H9 (cell line): ENCODE measurements at places on chromosomes 4 and X. TPM values are rescaled to one million over a fixed set of nuclear protein-coding genes. Genes with fewer than 3 reads are reported as not detected.

Gene HEPH
- 55.7 and 60.6 TPM in 2 replicates for total RNA-seq

Gene PF4V1
- total RNA-seq: not detected in 2 replicates

Gene NCAPG
- total RNA-seq: 42.3 and 48.8 TPM in 2 replicates

Gene EPGN
- not detected in 2 replicates for total RNA-seq

Gene ANTXR2
- 4.7 and 5.3 TPM in 2 replicates for total RNA-seq

Gene ZCCHC18
- total RNA-seq: 1.5 and 1.8 TPM in 2 replicates

Gene SCD5
- 0.68 and 0.86 TPM in 2 replicates for total RNA-seq

Gene FGFBP1
- total RNA-seq: not detected in 2 replicates

Gene TADA2B
- total RNA-seq: 14.0 and 17.0 TPM in 2 replicates

Gene PCYT1B
- total RNA-seq: 27.4 and 29.1 TPM in 2 replicates

Gene PRR32
- not detected in 2 replicates for total RNA-seq

Gene EMCN
- total RNA-seq: not detected in 2 replicates

Gene SMIM31
- total RNA-seq: not detected in 2 replicates

Gene RAB33A
- 0.59 and 0.92 TPM in 2 replicates for total RNA-seq

Gene RAB9A
- 20.9 and 21.3 TPM in 2 replicates for total RNA-seq

Gene MAGEC3
- total RNA-seq: not detected in 2 replicates

Gene CT83
- total RNA-seq: not detected in 2 replicates

Gene VSIG4
- total RNA-seq: not detected in 2 replicates

Gene PDCL2
- not detected in 2 replicates for total RNA-seq

Gene PAGE2B
- total RNA-seq: not detected in 2 replicates

Gene FAAH2
- 6.4 and 6.9 TPM in 2 replicates for total RNA-seq

Gene SLC2A9
- 0.57 and 0.79 TPM in 2 replicates for total RNA-seq

Gene TENT5D
- total RNA-seq: not detected in 2 replicates

Gene STK32B
- total RNA-seq: 1.0 and 1.3 TPM in 2 replicates

Gene FRG2
- total RNA-seq: not detected in 2 replicates

Gene RNF212
- 3.0 and 3.3 TPM in 2 replicates for total RNA-seq

Gene CYTL1
- 1.4 and 1.7 TPM in 2 replicates for total RNA-seq

Gene JADE3
- total RNA-seq: 19.6 and 20.2 TPM in 2 replicates

Gene TSPAN7
- 3.5 and 3.8 TPM in 2 replicates for total RNA-seq

Gene SMR3B
- not detected in 2 replicates for total RNA-seq

Gene VEGFD
- 0.11 TPM in 1 of 2 replicates, not detected in the other for total RNA-seq

Gene PITX2
- total RNA-seq: 7.5 and 8.5 TPM in 2 replicates

Gene JAKMIP1
- total RNA-seq: 1.3 and 1.5 TPM in 2 replicates

Gene CT45A2
- total RNA-seq: not detected in 2 replicates

Gene MBTPS2
- 6.5 and 6.8 TPM in 2 replicates for total RNA-seq

Gene RP2
- total RNA-seq: 4.6 and 5.1 TPM in 2 replicates

Gene HMX1
- total RNA-seq: 0.26 and 0.31 TPM in 2 replicates
